CD4-positive, alpha-beta T cell treated with Interleukin-15 for 1 hour (primary cell): ENCODE measurements at places on chromosomes 4 and X.
A peak's percentile ranks its signal among the peaks of the same experiment; 100 is the strongest.

DNA sequence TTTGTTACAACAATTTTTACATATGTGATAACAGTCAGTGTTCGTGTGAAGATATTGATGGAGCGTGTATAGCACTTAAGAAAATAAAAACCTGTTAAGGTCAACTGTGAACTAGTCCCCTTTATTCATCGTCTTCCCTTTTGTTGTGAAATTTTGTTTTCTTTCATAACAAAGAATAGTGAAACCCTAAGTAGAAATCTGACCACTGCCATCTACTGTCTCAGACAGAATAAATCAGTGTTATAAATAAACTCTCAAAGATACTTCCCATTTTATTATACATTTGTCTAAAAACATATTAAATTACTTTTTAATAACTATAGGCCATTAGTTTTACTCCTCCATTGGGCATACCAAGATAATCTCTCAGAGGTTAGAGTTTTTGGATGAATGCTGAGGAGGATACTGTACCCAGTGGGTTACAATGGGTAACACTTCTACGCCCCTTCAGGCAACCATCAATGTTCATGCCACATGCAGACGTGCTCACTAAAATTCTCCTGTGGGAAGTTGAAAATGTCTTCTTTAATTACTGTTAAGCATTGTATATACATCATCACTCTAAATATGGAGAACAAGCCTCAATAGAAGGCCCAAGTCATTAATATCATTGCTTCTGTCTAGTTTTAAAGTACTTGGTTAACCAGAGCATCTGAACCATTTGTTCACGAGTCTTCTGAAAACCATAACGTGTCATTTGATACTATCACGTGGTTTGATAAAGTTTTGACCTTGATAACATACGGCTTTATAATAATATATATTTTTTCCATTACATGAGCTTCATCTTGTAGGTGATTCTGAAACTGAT lies 171.2 kb downstream of the TMA16 start:
- DNase-seq = no peak

GRCh38 chr4:98652996-98653395 lies 5.4 kb downstream of the TSPAN5 start:
- DNase-seq = no peak

GRCh38 chr4:108336076-108336475 lies 167.3 kb upstream of the LEF1 start:
- DNase-seq = no peak

DNA sequence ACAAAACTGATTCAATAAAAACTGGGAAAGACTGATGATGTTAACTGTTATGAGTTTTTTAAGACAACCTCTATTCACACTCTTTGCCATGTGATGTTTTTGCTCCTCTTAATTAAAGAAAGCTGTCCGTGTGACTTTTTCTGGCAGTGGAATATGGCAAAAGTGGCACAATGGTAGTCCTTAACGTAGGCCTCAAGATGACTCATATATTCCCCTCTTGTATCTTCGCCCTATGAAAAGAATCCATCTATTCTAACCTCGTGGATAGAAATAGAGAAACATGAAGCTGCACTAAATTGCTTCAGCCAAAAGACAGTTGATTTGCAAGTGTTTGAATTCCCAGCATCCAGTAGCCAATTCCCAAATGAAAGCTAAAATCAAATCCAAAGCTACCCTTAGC lies 603.8 kb upstream of the PCDH7 start:
- no peak for DNase-seq

GRCh38 chr4:137422666-137423065 lies 109.6 kb downstream of the PCDH18 start:
- no peak for DNase-seq

DNA sequence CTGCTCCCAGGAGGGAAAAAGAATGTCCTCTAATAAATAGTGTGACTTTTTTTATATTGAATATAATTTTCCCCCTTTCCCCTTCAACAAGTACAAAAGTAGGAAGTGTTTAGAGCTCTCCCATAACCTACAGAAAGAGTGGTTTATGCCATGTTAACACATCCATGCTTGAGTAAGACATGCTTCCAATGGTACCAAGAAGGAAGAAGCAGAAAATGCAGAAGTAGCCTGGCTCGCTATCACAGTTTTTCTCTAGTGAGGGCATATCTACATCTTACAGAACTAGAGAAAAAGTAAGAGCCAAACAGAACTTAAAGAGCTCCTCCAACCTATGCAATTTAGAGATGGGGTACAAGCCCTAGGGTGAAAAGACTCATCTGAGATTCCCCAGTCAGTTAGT lies 82.5 kb downstream of the ARHGEF9 start:
- no peak for DNase-seq

DNA sequence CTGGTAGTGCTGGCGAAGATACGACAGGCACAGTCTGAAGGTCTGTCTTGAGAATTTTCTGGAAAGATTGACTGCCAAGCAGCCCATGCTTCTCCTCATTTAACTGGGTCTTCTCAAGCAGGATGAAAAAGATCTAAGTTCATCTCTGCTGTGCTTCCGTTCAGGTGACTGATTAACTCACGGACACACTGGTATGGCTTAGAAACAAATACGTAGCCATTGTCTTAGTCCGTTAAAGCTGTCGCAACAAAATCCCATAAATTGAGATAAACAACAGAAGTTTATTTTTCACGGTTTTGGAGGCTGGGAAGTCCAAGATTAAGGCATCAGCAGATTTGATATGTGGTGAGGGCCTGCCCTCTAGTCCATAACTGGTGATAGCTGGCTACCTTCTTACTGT lies 39.5 kb downstream of the SPINK2 start:
- DNase-seq = no peak

GRCh38 chrX:72659723-72660122 lies 54.4 kb downstream of the PHKA1 start:
- no peak for DNase-seq

GRCh38 chrX:2610246-2611170 lies 80.6 kb upstream of the CD99 start:
- no peak for DNase-seq

DNA sequence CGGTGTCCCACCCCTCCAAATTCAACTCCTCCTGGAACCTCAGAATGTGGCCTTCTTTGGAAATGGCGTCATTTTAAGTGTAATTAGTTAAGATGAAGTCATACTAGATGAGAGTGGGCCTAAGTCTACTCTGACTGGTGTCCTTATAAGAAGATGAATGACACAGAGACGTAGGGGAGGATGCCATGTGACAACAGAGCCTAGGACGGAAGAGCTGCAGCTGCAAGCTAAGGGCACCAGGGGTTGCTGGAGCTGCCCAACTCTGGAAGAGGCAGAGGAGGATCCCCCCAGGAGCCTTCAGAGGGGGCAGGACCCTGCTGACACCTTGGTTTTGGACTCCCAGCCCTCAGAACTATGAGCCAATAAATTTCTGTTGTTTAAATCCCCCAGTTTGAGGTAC lies 115.1 kb downstream of the STK32B start:
- no peak for DNase-seq

DNA sequence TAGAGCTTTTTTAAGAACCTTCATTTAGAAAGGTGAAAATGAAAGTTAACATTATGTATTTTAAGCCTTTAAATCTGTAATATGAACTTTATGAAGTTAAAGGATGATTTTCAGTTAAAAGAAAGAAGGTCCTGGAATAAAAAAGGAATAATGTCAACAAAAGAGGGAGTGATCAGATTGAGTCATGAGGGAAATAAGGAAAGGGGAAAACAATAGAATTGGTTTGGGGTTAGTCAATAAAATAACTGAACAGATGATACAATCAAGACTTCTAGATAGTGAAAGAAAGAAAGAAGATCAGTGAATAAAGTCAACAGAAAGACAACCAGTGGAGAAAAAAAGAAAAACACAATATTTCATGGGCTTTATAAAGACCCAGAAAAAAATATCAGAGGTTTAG lies 291.6 kb upstream of the ARSJ start:
- DNase-seq = no peak

GRCh38 chr4:20337261-20337664 lies 85.6 kb downstream of the SLIT2 start:
- DNase-seq = no peak

DNA sequence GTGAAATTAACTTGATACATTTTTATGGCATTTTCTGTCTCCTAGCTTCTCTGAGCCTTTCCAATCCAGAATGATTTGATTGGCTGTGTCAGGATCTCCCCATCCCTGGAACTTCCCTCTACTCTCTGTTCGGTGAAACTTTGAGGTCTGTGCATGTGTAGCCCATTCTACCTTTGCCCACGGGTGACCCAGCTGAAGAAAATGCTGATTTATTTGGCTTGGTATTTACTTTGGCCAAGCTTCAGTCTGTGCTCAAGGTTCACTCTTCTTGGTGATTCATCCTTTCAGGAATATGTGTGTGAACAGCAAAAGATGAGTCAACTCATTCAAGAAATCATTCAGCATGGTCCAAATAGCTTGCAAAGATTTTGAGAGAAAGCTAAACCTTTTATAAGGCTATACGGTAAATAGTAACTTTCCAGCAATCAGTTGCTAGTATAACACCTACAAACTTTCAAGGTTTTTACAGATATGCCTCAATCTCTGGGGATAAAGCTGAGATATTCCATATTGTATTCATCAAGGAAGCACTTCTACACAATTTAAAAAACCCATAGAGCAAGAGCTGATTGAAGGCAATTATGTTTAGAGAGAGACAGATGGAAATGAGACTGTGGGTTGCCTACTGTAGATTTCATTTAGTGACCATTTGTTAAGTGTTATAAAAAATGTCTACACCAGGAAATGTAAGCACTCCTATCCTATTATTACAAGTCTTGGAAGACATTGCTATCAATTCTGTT lies 233.9 kb upstream of the CXXC4 start:
- DNase-seq = no peak

GRCh38 chr4:18039113-18039512 lies 17.6 kb upstream of the LCORL start:
- DNase-seq = no peak

- DNase-seq = no peak
Measured at GRCh38 chrX:130264573-130264972, 4.1 kb downstream of the ZNF280C start.

GRCh38 chr4:4781936-4782707 lies 77.3 kb upstream of the MSX1 start:
- no peak for DNase-seq

- no peak for DNase-seq
Measured at GRCh38 chr4:77229433-77229832, 72.4 kb downstream of the CCNG2 start.

- DNase-seq = no peak
Measured at GRCh38 chr4:81590596-81590995, 118.9 kb upstream of the RASGEF1B start.

- DNase-seq = no peak
Measured at GRCh38 chrX:50606300-50606950, 135.8 kb upstream of the DGKK start.

DNA sequence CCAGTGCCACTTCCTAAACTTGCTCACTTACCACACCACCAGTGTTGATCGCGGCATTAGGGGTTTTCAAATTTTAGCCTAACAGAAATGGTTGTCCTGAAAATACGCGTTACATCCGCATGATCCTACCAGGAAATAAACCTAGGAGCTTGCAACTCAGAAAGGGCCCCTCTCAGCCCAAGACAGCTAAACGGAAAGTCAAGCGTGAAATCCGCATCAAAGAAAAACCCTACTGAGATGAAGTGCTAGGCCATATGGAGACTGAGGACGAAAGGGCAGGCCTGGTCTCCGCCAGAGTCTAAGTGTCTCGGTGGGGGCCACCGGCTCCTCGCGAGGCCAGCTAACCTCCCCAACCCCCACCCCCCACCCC lies 626 bp downstream of the YTHDC1 start:
- no peak for DNase-seq

GRCh38 chr4:183347566-183347965 lies 25.3 kb upstream of the CLDN24 start:
- DNase-seq = no peak

- DNase-seq = no peak
Measured at GRCh38 chrX:123277821-123278220, 93.7 kb downstream of the GRIA3 start.

DNA sequence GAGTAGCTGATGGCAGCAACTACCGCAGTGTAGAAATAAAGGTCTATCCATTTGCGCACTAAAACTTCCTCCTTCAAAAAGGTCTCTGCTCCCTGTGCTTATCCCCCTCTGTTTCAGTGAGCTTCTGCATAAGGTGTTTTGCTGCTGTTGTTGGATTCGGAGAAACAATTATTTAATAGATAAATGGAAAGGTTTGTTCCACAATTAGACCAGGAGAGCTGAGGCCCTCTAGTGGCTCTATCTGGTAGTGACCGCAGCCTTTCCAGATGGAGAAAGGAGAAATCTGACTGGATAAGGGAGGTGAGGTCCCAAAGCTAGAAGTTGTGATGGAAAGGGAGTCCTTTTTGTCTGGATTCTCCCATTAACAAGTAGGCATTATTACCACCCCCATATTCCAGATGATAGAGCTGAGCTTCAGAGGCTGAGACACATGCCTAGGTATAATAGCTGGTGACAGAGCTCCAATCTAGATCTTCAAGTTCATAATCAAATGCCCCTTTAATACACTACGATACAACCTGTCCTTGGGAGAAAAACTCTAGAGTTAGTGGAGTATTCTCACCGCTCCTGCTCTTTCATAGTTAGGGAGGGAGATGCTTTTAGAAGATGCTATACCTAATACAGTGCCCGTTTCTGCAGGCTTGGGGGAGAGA lies 5.1 kb upstream of the GABRQ start:
- DNase-seq = no peak

DNA sequence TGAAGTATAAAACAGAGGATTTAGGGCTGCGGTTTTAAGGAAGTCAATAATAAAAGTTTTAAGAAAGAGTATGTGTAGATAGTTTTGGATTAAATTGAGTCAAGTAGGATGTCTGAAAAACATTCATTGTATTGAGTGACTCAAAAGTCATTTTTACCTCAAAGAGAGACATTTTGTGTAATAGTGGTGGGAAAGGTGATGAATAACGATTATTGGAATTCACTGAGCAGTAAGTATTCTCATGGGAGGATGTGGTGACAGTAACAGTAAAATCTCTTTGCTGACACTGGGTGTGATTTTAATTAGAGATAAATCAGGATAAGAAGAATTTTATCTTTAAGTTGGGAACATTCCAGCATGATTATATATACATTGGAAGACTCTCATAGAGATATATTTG lies 233.6 kb downstream of the PDHA2 start:
- no peak for DNase-seq

GRCh38 chr4:85761803-85762528 lies 287.0 kb downstream of the ARHGAP24 start:
- DNase-seq = peak; percentile 24

GRCh38 chr4:74830928-74831327 lies 36.6 kb upstream of the BTC start:
- DNase-seq = no peak

DNA sequence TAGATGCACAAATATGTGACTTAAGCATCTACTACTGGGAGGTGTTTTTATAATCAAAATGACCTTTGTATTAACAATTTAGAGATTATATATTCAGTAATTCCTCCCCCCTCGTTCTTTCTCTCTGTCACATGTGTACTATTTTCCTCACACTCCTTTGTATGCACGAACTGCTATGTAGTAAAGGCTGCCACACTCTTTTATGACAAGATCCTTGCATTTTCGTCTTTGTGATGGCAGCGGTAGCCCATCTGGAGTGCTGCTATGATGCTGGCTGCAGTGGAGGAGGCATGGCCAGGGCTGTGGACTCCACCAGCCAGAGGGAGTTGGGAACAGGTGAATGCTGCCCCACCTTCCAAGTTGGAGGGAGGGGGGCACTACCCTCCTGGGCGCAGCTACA lies 216.3 kb downstream of the NSUN7 start:
- no peak for DNase-seq
